Activated naive CD8-positive, alpha-beta T cell treated with anti-CD3 and anti-CD28 coated beads, Interleukin-2, amount 50 U/mL, for 16 hours (primary cell): ENCODE measurements at places on chromosomes 1 and 21.

- DNase-seq = no peak
Observed at GRCh38 chr1:7355646-7356045, 415.4 kb upstream of the VAMP3 start.

GRCh38 chr1:242826701-242827336, 302.3 kb upstream of the PLD5 start:
- no peak for DNase-seq

DNA sequence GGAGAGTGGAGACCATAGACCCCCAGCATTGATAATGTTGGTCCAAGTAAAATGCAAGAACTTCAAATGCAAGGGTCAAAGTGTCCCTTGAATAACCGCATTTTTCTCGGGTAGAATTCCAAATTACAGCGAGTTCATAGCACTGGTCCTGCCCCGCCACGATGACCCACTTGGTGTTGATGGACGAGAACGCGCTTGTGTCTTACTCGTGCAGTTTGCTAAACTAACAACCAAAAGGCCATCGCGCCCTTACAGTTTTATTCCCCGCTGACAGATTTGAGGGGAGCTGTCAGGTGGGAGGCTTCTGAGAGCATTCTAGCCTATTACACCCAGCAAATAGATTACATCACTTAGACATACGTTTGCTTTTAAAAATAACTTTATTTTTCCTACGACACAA, 17.3 kb upstream of the TSPEAR start:
- no peak for DNase-seq

DNA sequence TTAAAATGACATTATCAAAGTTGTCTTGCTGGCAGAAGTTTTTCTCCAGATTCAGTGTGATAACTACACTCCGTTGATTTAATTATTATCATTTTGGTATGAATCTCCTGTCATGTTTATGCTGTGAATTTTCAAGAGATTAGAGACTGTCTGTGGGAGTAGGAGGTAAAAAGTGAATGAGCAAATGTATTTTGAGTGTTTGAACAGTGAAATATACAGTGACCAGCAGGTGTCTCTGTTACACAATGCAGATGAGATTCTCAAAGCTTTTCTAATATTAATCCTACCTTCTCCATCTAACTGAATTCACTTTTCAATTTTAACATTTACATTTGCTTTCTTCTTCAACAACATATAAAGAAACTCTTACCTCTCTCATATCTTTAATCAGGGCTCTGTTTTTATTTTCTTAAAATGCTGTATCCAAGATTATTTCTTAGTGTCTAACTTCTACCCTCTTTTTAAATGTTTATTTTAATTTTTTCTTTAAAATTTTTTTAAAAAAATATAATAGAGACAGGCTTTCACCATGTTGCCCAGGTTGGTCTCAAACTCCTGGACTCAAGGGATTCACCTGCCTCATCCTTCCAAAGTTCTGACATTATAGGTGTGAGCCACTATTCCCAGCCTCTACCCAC, 20.9 kb upstream of the HSPA13 start:
- no peak for DNase-seq

DNA sequence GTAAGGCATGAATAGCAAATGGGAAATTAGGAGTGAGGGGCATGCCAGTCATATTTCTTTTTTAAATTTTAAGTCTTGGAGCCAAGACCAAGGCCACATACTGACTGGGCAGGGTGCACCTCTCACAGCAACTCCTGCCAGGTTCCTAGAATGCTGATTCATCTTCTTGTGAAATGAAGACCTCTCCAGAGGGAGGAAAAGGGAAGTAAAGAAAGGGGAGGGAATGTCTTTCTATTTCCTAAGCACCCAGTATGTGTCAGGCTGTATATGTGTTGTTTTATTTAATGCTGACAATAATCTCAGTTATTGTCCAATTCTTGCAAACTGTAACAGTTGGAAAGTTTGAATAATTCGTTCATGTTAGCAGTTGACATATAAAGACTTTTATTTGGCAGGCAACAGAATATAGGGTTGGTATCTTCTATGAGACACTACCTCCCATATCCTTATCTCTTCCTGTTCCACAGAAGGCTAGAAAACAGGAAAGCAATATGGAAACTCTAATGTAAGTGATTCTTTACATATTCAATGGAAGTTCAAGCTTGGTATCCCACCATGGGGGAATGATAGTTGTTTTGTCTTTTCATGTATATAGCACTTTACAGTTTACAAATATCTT, 259.1 kb upstream of the USP24 start:
- DNase-seq = no peak
